ENCODE measurements at places on chromosomes 16 and 17.

DNA sequence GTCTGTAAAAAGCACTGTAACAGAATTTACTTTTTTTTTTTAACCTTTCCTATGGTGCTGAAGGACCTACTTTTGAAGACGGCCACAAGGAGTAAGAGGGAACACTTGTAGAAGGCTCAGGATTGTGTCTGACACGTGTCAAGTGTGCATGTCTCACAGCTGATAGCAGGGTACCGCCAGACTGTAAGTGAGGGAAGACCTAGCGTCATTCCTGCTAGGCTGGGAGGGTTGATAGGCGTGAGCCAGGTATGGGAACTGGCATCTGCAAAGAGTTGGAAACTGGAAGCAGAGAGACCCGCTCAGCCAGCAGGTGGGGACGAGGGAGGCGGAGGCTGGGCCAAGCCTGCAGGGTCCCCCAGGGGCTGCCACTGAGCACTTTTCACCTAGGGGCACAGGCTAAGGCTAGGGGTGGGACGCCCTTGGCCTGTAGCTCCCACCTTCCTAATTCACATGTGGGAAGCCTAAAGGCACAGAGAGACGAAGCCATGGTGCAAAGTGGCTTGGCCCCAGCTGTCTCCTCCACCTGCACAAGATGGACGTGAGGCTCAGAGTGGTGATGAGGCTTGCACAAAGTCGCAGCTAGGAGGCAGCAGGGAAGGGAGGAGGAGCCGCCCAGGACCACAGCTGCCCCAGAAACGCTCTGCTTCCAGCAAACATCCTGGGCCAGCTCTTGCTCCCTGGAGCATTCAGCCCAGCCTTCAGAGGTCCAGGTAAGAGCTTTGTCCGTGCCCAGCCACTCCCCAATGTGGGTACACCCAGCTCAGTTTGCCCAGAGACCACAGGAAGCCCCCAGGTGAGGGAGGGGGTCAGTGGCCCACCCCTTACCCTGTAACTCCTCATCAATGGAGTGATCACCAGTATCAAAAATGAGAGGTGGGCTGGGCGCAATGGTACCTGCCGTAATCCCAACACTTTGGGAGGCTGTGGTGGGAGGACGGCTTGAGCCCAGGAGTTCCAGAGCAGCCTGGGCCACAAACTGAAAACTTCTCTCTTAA is 18.9 kb downstream of the VASN start:
- no peak for DNase-seq

- DNase-seq = no peak
Measured at GRCh38 chr16:80114699-80115098, 426.1 kb upstream of the DYNLRB2 start.

GRCh38 chr16:84746875-84747274 is 47.1 kb downstream of the USP10 start:
- no peak for DNase-seq

DNA sequence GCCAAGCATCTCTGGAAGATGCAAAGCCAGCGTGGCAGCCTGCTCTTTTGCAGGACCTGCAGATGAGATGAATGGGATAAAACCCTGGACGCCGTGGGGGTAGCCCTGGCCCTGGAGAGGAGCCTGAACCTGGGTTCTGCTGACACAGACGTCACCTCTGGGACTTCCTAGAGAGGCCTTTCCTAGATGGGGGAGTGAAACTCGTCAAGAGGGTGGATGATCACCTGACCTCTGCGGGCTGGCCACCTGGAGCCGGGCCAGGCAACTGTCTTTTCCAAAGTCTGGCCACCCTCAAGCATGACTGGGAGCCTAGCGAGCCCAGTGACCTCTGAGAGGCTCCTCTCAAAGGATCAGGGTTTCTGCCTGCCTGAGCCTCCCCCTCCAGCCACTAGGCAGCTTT is 529.0 kb downstream of the KCNJ18 start:
- DNase-seq = no peak

GRCh38 chr17:1002771-1003555 is 6.0 kb downstream of the TIMM22 start:
- DNase-seq = no peak

- DNase-seq = peak; percentile 62
Measured at GRCh38 chr17:42659079-42659931, at the start of gene TUBG2. Gene TUBG2 (plus strand): TSS chr17:42659284. CDS start chr17:42659504, 220 bp downstream.

GRCh38 chr17:28907709-28908475 is 5.0 kb upstream of the DHRS13 start:
- no peak for DNase-seq

GRCh38 chr16:29664091-29664921 is 1.3 kb downstream of the SPN start:
- peak; percentile 66 for DNase-seq

- DNase-seq = no peak
Measured at GRCh38 chr16:76879420-76879819, 311.6 kb upstream of the MON1B start.

DNA sequence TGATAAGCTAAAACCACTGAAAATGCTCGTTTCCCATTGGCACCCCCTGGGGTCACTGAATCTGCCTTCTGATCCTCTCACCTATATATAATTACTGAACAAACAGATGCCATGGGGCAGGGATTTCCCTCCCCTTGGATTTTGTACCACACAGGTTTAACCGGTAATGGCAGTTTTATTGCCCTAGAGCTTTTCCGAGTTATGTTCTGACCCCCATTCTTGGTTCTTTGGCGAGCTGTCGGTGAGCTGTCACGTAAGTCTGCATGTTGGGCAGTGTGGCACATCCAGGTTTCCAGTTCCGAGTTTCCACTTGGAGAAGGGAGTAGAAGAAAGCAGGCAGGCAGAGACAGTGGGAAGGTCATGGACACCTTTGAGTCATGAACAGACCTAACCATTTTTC is 7.1 kb downstream of the TMEM97 start:
- DNase-seq = no peak

DNA sequence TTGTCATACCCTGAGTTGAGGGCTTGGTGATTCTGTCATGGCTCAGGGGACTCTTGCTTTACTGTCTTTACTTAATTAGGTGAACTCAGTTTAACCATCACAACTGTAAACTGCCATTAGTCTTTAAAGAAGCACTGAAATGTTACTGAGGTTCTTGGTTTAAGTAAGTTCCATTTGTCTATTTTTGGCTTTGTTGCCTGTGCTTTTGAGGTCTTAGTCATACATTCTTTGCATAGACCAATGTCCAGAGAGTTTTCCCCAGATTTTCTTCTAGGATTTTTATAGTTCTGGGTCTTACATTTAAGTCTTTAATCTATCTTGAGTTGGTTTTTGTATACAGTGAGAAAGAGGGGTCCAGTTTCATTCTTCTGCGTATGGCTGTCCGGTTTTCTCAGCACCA is 137.5 kb downstream of the SOCS1 start:
- no peak for DNase-seq

DNA sequence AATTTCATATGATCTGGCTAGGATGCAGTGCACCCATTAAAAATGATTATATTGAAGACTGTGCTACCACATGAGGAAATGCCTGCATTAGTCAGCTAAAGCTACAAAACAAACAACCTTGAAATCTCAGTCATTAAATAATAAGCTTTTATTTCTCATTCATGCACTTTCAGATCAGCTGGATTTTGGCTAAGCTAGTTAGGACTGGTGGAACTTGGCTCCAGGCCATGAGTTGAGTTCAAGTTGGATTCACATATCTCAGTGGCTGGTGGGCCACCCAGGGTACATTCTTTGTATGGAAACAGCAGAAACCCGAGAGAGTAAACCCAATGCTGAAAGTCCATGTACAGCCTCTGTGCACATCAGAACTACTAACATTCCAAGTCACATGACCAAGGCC is 6.4 kb upstream of the SLFN12L start:
- DNase-seq = no peak

DNA sequence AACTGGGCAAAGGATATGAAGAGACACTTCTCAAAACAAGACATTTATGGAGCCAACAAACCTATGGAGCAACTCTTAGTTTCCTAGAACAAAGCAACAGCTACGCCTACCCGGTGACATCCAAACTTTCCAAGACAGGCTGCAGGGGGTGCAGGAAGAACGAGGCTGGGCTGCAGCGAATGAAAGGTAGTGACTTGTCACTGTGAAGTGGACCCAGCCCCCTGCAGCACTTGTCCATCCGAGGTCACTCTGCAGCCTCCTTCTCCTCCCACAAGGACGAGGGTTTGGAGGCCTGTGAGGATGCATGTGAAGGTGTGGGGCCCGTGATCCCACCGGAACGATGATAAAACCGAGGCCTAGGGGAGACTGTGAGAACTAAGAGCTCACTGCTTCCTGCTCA is 192.6 kb upstream of the RPL38 start:
- DNase-seq = no peak

DNA sequence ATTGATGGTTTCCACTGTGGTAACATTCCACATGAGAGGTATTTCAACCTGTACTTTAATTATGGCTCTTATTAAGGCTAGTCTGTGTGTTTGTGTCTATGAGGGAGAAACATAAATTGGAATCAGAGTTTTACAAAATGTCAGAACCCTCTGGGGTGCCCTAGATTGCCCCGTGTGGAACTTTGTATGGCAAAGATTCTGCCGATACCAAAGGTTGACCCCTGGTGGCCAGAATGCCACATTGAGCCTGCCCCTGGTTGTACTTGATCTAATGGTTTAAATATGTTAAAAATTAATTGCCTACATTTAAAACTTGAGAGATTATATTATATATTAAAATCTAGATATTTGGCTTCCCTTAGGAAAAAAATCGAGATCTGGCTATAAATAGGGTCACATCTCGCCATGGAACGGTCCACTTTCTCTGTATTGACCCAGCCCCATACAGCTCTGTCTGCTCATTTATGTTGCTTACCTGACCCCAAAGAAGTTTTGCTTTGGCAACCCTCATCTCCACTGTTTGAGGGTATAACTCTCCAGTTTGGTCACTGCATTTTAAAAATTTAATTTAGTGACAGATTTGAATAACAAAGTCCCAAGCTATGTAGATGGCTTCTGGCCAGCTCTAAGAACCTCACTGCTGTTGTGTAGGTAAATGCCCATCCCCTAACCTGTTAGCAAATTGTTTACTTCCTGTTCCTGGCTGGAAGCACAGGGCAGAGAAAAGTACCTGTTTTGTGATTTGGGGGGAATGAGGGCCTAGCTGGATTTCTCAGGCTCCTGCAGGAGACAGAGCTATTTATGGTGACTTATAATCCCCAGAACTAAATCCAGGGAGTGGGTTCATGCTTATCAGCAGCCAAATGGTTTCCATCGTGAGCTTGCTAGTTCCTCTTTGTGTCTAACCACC is 95.0 kb downstream of the PLCG2 start:
- peak; percentile 36 for DNase-seq

DNA sequence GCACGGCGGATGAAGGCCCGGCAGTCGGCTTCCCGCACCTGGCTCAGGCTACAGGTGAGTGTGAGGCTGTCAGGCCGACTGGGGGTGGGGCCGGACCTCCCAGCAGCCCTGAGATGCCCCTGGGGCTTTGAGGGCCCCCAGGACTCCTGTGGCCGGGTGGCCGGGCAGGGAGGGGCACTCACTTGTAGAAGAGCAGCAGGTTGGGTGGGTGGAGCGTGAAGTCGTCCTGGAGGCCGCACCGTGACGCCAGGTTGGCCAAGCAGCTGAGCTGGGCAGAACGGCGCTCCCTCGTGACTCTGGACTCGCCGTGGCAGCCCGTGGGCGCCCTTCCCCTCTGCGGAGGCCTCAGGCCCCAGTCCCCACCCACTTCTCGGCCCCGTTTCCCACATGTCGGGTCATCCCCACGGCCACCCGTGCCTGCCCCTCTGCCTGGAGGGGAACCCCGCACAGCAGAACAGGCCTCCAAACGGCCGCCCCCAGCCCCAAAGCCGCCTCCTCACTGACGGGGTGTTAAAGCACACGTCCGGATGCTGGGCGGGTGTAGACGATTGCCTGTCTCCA is 12.9 kb downstream of the RPUSD1 start:
- no peak for DNase-seq

- no peak for DNase-seq
Measured at GRCh38 chr17:45677770-45678169, 106.3 kb upstream of the CRHR1 start.

- no peak for DNase-seq
Measured at GRCh38 chr17:55567240-55568214, 56.3 kb upstream of the SMIM36 start.

GRCh38 chr17:77617516-77617915 is 341.0 kb upstream of the TNRC6C start:
- DNase-seq = no peak

- no peak for DNase-seq
Measured at GRCh38 chr16:89135166-89135565, 36.4 kb upstream of the CDH15 start.

GRCh38 chr17:47276868-47277267 is 23.2 kb downstream of the ITGB3 start:
- no peak for DNase-seq

GRCh38 chr17:45172541-45173286 is 11.0 kb downstream of the HEXIM2 start:
- peak; percentile 73 for DNase-seq

GRCh38 chr16:75152635-75153034 is 4.3 kb downstream of the ZFP1 start:
- no peak for DNase-seq

DNA sequence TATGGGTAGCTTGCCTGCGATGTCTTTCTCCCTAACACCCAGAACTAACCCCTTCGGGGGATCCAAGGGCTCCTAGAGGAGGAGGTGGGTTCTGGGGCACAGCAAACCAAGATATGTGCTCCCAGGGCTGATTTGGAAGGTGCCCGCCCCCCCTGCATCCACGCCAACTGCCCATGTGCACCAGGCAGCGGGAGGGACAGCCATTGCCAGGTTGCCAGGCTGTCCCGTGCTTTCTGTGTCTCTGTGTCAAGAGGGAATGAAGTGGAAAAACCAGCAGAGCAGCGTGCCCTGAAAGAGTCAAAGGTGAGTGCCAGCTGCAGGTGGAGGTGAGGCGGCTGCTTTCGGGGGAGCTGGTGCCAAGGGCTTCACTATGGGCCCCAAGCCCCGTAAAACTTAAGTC is 6.4 kb downstream of the TEKT5 start:
- no peak for DNase-seq

GRCh38 chr17:19551591-19552148 is 18.0 kb downstream of the SLC47A1 start:
- no peak for DNase-seq

- DNase-seq = no peak
Measured at GRCh38 chr17:45709728-45710288, 74.3 kb upstream of the CRHR1 start.

GRCh38 chr17:19457830-19458271 is 46.8 kb downstream of the RNF112 start:
- no peak for DNase-seq

GRCh38 chr17:18859256-18859655 is 1.3 kb downstream of the PRPSAP2 start:
- DNase-seq = no peak

DNA sequence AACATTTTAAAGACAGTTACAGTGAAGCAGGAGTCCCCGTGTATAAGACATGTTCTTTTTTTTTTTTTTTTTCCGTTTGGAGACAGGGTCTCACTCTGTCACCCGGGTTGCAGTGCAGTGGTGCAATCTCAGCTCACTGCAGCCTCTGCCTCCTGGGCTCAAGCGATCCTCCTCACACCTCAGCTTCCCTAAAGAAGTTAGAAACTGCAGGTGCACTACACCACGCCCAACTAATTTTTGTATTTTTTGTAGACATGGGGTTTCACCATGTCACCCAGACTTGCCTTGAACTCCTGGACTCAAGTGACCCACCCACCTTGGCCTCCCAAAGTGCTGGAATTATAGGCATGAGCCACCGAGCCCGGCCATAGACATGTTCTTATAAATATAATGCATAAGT is 3.0 kb downstream of the EVI2B start:
- no peak for DNase-seq

GRCh38 chr16:31002250-31002700 is 8.2 kb downstream of the STX1B start:
- no peak for DNase-seq
